ENCODE measurements at places on chromosomes 5 and 9.

GRCh38 chr5:161385027-161385426 is 161.5 kb downstream of the GABRB2 start:
- no peak for DNase-seq

DNA sequence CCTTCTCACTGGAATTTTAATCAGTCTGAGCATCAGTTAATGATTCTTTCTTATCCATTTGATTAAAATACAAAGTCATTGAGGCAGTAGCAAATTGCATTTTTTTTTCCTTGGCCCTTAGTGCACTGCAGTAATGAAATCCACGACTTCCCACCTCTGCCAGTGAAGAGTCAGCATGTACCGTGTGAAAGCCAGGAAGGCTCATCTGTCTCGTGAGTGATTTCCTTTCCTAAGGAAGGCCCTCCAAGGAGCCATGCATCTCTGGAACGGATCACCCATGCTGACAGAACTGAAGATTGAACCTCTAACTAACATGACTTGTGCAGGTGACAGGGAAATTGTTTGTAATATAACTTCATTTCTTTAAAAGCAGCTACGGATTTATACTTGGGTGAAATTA is 51.6 kb downstream of the MED10 start:
- DNase-seq = no peak

GRCh38 chr5:153774686-153775085 is 264.0 kb downstream of the FAM114A2 start:
- no peak for DNase-seq

DNA sequence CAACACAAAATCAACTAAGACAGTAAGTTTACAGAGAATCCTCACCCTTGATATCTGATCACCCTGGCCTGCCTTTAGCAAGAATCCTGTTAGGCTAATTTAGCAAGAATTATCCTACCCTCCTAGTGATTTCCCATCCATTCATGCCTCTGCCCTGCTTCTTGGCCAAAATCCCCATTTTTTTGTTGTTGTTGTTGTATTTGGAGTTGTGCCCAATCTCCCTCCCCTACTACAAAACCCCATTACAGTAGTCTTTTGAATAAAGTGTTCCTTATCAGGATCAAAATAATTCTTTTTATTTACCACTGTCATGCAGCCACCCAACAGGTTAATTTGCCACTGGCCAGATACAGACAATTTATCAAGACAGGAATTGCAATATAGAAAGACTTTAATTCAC is 58.5 kb upstream of the CLINT1 start:
- no peak for DNase-seq

DNA sequence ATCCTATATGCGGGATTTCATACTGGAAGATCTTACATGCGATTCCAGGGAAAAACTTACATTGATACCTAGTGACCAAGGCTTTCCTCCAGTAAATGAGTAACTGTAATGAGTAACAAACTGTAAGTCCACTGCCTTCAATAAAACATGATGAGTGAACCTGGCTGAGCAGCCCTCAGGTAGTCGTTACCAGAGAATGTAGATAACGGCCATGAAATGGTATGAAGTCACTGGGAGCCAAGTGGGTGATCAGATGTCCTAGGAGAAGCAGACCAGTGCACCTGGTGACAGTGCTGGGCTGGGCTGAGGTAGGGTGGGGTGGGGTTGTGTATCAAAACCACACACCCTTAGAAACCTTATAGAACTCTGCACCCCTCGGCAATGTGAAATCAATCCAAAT is 203.6 kb downstream of the ALDH1A1 start:
- DNase-seq = no peak

- no peak for DNase-seq
These were observed 166.1 kb downstream of the GNAQ start for GRCh38 chr9:77865385-77866047.

DNA sequence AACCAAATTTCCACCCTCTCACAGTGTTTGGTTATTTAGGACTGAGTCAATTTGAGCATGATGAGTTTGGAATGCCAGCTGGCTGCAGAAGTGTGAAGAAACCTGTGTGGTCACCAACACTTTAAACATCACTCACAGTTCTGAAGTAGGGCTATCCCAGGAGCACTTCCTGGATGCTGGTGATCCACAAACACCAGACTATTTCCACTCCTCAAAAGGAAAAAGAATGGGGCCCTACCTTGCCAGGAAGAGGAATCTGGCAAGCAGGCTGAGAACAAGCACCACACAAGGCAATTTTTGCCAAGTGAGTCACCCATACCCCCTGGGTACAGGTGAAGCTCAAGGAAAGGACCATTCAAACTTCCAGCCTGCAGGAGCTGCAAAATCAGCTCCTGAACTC is 294.2 kb upstream of the PTGER4 start:
- DNase-seq = no peak

DNA sequence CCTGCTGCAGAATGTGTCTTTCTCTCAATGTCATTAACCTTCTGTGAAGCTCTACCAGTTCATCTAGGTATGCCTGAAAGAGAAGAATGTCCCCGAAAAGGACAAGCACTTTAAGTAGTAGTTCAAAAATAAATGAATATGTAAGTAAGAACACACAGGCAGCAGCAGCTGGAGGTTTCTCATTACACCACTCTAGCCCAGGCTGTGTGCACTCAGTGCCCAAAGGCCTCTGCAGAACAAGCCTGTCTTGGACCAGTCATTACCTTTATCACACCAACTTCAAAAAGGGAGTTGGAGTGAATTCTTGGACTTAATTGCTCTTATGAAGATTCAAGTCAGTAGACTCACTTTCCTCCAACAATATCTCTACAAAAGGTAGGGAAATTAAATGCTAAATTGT is 268.8 kb downstream of the MLLT3 start:
- no peak for DNase-seq

- DNase-seq = no peak
These were observed 221.3 kb downstream of the TRIM36 start for GRCh38 chr5:114948363-114948762.

DNA sequence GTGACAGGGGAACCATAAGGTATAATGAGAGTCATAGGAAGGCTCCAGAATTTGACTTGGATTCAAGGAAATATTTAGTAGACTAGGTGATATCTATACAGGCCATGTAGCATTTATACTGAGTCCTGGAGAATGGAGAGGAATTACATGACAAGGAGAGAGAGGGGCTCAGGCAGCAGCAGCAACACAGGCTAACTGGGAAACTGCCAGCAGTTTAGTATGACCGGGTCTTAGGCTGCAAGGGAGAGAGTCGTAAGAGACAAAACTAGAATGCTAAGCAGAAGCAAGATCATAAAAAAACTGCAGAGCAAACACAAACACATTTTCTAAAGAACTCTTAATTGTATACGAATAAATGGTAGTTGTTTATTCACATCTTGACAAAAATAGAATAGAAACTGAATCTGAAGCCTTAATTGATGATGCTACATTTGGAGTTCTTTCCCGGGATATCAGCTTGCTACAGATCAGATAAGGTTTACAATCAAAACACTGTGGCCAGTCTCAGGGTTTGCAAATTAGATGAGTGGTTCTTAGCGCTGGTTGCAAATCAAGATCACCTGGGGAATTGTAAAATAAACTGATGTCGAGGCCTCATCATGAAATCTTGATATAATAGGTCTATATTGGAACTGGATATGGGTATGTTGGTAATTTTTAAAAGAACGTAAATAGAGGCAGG is 480.0 kb upstream of the C9orf72 start:
- no peak for DNase-seq

GRCh38 chr5:2131826-2132496 is 249.2 kb upstream of the IRX4 start:
- no peak for DNase-seq

DNA sequence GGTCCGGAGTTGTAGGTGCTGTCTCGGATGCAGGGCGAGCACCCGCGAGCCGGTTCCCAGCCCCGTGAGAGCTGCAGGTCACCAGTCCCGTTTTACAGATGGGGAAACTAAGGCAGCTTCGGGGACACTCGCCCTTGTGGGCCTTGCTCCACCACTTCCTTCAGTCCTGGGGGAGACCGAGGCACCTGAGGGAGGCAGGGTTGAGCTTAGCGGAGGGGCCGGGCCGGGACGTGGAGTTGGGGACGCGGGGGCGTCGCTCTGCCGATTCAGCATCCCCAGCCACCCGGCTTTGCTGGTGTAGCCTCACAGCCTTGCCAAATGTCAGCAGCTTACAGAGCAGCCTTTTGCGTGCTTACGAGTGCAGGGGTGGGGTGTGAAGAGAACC is 530 bp downstream of the BBLN start:
- DNase-seq = peak; percentile 65

- no peak for DNase-seq
These were observed 14.1 kb downstream of the EXD3 start for GRCh38 chr9:137408651-137409405.

DNA sequence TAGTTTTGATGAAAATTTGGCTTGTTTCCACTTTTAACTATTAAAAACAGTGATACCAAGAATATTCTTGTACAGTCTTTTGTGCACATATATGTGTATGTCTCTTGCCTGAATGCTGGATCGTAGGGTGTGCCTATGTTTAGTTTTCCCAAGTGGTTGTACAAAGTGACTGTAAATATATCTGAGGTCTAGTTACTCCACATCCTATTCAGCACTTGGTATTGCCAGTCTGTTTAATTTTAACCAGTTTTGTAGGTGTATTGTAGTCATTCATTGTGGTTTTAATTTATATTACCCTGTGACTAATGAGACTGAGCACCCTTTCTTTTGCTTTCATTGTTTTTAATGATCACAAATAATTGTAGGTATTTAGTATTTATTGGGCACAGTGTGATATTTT is 17.8 kb downstream of the RCL1 start:
- no peak for DNase-seq

DNA sequence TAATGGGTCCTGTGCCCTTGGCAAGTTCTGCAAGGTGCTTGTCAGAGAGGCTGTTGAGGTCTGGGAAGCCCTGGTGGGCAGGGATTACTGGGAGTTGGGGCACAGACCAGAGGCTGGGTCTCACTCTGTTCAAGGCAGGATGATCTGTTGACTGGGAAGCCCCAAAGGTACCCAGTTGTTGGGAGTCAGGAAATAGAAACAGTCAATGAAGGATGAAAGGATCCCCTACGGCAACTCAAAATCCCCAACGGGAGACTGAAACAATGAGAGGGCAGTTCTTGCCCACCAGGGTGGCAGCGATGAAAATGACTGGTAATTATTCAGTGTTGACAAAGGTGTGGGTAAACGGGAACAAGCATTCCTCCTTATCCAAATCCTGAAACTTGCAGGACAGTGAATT is 31.2 kb downstream of the BNIP1 start:
- DNase-seq = no peak

- no peak for DNase-seq
These were observed 32.4 kb downstream of the MUSK start for GRCh38 chr9:110700953-110701352.

DNA sequence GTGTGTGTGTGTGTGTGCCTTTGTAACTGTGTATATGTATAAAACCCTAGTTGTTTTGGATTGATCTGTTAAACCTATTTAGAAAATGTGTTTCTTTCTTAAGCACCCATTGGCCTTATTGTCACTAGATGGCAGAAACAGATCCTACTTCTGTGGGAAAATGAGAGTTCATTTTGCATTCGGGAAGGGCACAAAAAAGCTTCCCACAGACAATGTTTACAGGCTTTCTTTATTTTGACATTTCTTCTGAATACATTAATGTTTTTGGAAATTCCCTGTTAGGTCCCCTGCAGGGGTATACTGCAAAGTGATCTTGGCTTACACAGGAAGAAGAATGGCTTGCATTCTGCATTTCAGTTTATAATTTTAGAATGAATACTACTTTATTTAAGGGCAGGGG is 481.8 kb upstream of the ARRDC3 start:
- no peak for DNase-seq

DNA sequence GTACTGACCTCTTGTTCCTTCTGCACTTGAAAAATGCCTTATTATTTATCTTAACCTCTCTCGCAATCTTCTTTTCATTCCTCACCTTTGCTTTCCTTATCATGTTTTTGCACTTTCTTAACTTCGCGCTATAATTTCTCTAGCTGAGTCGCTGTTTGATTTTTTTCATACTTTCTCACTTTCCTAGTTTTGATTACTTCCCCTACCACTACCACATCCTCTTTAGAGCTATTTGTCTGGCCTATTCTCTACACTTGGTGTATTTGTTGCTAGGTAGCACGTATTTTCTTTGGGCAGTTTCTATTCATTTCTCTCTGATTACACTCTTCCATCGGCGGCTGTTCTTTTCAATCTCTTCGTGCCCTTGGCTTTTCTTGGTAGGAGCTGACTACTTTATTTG is 611.8 kb downstream of the BNC2 start:
- no peak for DNase-seq

GRCh38 chr5:6184481-6184880 is 193.9 kb downstream of the MED10 start:
- DNase-seq = no peak

DNA sequence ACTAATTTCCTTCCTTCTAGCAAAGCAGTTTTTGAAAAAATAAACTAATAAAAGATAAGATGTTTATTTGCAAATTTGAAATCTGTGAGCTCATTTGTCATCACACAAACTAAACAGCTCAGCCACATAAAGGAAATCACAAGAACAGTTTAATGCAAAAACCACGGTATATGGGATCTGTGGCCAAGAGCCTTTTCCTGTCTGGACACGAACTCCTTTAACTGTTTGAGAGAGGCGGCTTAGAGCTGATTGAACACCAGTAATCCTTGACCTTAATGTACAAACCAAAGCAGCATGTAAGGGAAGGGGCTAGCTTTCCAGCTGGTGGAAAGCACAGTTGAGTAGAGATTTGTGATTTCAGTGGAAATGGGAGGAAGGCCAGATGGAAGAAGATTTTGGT is 66.3 kb upstream of the SPINK5 start:
- DNase-seq = no peak

GRCh38 chr5:2519153-2519552 is 232.3 kb downstream of the IRX2 start:
- DNase-seq = no peak

DNA sequence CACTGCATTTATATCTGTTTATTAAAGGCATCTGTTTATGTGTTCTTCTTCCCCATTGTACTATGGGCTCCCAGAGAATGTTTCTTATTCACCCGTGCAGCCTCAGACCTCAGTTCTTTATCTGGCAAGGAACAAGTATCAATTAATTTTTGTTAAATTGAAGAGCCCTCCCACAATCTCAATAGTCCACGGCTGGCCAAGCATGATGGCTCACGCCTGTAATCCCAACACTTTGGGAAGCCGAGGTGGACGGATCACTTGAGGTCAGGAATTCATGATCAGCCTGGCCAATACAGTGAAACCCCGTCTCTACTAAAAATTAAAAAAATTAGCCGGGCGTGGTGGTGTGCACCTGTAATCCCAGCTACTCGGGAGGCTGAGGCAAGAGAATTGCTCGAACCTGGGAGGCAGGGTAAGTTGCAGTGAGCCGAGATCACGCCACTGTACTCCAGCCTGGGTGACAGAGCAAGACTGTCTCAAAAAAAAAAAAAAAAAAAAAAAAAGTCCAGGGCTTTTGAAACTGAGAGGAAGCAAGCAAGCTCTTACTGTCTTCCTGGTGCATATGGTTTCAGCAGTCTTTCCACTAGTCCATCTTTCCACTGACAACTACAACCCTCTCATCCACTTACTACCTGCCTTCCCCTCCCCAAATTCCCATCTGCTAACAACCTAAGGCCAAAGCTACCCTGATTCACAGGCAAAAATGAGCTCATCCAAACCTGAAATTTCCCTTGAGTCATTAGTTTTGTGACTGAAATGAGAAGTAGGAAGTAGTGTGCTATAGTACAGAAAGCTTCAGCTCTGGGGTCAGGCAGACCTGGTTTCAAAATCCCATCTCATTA is 2.3 kb upstream of the HK3 start:
- DNase-seq = no peak

All from NCI-H1417 (cell line).